ENCODE measurements at places on chromosomes 6 and 20.

DNA sequence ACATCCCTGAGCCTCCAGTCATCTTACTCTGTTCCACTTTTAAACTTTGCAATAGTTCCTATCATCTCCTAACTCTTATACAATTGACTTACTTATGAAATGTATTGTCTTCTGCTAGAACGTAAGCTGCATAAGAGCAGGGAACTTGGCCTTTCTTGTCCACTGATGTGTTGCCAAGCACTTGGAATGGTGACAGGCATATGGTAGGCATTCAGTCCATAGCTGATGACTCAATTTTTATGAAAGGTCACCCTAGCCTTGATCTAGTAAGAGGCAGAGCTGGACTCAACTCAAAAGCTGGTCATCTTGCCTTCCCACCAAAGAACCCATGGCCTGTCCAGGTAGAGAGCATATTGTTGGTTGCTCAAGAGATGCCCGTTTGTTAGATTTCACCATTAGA is 82.4 kb upstream of the FAM184A start:
- DNase-seq: peak; percentile 70

GRCh38 chr6:28104392-28105244 is 19.8 kb upstream of the ZSCAN16 start:
- DNase-seq: peak; percentile 76

GRCh38 chr6:18122128-18123093 is at the start of gene NHLRC1:
TSS of gene NHLRC1 (minus strand) at chr6:18122677. CDS start at chr6:18122606, 71 bp downstream.
- DNase-seq: peak; percentile 85

DNA sequence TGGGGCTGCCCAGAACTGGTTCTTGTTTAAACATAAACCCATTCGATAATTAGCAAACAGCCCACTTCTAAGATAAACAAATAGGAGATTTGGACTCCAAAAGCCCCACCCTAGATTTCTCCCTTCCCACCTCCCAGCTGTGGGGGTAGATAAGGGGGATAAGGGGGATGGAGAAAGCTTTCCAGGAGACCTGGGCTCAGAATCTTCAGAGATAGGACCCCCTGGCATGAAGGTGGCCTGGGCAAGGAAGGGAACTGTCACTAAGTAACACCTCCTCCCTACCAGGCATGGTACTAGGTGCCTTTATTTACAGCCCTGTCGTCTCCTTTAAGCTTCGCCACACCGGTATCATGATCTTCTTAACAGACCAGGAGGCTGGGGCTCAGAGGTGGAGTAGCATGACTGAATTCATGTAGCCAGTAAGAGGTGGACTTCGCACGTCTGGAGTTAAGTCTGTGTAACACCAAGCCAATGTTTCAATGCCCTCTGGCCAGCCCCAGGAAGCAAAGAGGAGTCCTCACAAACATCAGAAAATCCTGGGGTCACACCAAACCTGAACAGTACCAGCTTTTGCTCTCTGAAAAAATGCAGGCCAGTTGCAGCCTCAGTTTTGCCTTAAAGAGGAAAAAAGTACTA is 4.6 kb downstream of the SDC4 start:
- DNase-seq: no peak

GRCh38 chr6:20979076-20979475 is 444.8 kb downstream of the CDKAL1 start:
- no peak for DNase-seq

GRCh38 chr20:45017281-45017680 is 51.0 kb downstream of the STK4 start:
- DNase-seq: no peak
